ENCODE measurements at places on chromosomes 7 and 10.

DNA sequence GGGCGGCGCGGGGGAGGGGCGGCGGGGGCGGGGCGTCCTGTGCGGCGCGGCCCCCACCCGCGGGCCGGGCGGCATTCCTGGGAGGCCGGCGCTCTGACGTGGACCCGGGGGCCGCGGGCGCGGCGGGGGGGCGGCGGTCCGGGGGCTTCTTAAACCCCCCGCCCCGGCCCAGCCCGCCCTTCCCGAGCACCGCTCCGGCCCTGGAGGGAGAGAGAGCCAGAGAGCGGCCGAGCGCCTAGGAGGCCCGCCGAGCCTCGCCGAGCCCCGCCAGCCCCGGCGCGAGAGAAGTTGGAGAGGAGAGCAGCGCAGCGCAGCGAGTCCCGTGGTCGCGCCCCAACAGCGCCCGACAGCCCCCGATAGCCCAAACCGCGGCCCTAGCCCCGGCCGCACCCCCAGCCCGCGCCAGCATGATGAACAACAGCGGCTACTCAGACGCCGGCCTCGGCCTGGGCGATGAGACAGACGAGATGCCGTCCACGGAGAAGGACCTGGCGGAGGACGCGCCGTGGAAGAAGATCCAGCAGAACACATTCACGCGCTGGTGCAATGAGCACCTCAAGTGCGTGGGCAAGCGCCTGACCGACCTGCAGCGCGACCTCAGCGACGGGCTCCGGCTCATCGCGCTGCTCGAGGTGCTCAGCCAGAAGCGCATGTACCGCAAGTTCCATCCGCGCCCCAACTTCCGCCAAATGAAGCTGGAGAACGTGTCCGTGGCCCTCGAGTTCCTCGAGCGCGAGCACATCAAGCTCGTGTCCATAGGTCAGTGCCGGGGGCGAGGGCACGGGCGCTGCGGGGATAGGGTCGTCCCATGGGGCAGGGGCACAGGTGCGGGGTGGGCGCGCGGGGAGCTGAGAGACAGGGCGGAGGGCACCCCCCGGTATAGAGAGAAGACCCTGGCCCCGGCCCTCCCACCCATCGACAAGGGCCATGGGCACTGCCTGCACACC is at the start of gene FLNC:
TSS of gene FLNC (plus strand) at position 176 of the 947 bp plus-strand sequence. CDS start at position 408, 232 bp downstream.
- no peak for DNase-seq

DNA sequence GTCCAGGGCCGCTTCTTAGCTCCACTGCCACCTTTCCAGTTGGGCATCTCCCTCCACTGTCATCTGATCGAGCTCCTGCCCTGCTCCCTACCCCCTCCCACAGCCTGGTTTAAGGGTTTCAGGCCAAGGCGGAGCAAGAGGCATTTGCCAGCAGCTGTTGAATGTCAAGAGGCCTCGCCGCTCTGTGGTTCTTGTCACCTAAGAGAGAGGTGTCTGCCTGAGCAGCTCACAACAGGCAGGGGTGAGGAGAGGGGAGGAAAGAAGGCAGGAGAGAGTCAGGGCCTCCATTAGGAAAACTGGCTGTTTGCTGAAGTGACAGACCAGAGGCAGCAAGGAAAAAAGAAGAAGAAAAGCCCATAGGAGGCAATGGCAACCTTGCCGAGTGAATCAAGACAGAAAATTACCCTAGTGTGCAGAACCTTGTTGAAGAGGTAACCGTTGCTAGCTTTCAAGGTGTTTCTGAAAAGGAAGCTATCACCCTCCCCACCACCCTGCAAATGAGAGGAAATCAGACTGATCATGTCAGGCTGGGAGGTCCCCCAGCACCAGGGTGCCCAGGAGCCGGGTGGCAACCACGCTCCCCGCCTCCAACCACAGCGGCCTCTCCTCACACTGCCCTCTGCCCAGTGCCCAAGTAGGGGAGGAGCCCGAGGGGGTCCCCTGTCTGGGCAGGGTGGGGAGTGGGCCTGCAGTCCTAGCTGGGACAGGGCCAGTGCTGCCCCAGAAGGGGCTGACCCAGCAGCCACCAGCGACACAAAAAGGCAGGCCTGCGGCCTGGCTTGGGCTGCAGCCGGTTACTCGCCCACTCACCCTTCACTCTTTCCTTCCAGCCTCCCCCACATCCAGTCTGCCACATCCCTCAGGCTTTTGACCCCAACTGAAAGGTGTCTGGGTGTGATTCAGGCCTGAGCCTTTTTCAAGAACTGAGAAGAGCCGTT is 7.1 kb downstream of the GATA3 start:
- no peak for DNase-seq

DNA sequence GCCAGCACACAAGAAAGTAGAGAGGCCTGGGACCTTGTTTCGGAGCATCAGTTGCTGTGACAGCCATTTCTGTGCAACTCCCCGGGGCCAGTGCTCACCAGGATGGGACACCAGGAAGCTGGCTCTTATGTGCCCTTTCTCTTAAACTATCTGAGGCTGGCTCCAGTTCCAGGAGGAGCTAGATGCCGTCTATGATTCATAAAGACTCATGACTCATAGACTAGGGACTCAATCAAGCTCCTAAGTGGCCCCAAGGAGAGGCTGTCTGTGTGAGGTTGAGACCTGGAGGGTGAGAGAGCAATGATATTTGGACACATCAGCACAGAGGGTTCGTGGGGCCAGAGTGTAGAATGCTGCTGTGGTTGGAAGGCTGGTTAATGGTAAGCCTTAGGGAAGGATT is 580.1 kb downstream of the CCSER2 start:
- no peak for DNase-seq

- DNase-seq, result peak; percentile 93
Observed at GRCh38 chr7:28685644-28686417, 272.3 kb downstream of the TRIL start.

GRCh38 chr7:16891874-16892643 is 10.3 kb upstream of the AGR3 start:
- no peak for DNase-seq

GRCh38 chr7:116258734-116259133 is 48.4 kb downstream of the TES start:
- peak; percentile 9 for DNase-seq

DNA sequence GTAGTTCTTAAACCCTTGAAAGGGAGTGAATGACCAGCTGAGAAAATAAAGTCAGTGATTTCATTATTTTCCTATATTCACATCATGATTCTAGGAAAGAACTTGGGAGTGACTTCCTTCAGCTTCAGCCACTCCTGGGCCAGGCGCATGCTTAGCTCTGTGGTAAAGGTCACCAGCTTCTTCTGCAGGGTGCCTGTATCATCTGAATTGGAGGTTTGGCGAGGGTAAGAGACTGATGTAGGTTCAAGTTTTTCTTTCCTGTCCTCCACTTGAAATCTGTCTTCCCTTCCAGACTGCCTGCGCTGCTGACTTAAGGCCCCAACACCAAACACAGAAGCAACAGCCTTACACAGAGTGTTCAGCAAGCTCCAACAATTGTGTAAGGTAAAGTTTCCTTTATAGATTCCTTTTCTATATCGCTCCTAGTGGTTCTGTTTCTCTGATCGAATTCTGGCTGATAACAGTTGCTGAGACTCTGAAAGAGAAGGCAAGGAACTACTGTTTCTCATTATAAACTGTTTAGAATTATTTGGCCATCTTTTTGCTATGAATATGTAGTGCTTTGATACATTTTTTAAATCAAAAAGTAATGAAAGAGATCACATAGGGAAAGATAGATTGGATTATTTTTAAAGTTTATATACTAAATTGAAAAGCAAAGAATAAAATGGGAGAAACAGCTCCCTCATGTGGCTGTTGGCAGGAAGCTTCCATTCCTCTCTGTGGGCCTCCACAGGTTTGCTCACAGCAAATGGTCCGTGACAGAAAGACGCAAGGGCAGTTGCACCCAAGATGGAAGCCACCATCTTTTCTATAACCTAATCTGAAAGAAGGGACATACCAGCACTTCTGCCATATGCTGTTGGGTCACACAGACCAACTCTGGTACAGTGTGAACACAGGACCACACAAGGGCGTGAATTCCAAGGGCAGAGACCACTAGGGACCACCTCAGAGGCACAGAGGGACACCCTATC is 14.0 kb downstream of the GATAD1 start:
- DNase-seq, result peak; percentile 8

- DNase-seq, result no peak
Observed at GRCh38 chr10:75531571-75532031, 100.2 kb downstream of the LRMDA start.

Measured in MV-4-11 (cell line).